ENCODE measurements at places on chromosomes 1 and 21. TPM values are rescaled to one million over a fixed set of nuclear protein-coding genes. Genes with fewer than 3 reads are reported as not detected.

The TDRD5 gene
- 0.10 TPM for total RNA-seq

The S100A9 gene
- 5,352 TPM for total RNA-seq

The FCRL2 gene
- total RNA-seq = 4.0 TPM

The ADAMTSL4 gene
- 3.3 TPM for total RNA-seq

The AIRE gene
- 0.10 TPM for total RNA-seq

The CYP4X1 gene
- not detected for total RNA-seq

The FMO3 gene
- total RNA-seq = not detected

The TEDDM1 gene
- not detected for total RNA-seq

The CCDC185 gene
- not detected for total RNA-seq

The NMNAT2 gene
- not detected for total RNA-seq

The CYP4A11 gene
- not detected for total RNA-seq

The BATF3 gene
- 1.4 TPM for total RNA-seq

The ETV3L gene
- total RNA-seq = 0.10 TPM

The TEX38 gene
- total RNA-seq = not detected

The EPHA2 gene
- 0.63 TPM for total RNA-seq

The RNU1-4 gene
- total RNA-seq = under 0.01 TPM

The FAM131C gene
- not detected for total RNA-seq

The SF3B4 gene
- 17.7 TPM for total RNA-seq

The UQCRHL gene
- total RNA-seq = 1.2 TPM

The ADORA3 gene
- not detected for total RNA-seq

The ANGPTL3 gene
- not detected for total RNA-seq

The SEMA4A gene
- total RNA-seq = 30.4 TPM

The EXOC8 gene
- total RNA-seq = 49.6 TPM

The PEA15 gene
- 40.9 TPM for total RNA-seq

The SDF4 gene
- total RNA-seq = 50.0 TPM

The OTUD7B gene
- total RNA-seq = 1.5 TPM

The ZSWIM5 gene
- 1.5 TPM for total RNA-seq

The DMBX1 gene
- total RNA-seq = not detected

The TMCO1 gene
- 31.9 TPM for total RNA-seq

The KIAA1614 gene
- total RNA-seq = 2.0 TPM

The CD1E gene
- total RNA-seq = 0.52 TPM

The SAMSN1 gene
- 149 TPM for total RNA-seq

The PTGS2 gene
- 446 TPM for total RNA-seq

The CZIB gene
- 24.8 TPM for total RNA-seq

The FBLIM1 gene
- not detected for total RNA-seq

The CRYAA gene
- not detected for total RNA-seq

The MDM4 gene
- 169 TPM for total RNA-seq

The OLFML3 gene
- 4.1 TPM for total RNA-seq

The CDC7 gene
- total RNA-seq = 1.8 TPM

The ALPL gene
- total RNA-seq = 0.21 TPM

The CTSE gene
- total RNA-seq = not detected
